ENCODE measurements at places on chromosomes 1 and 21.

DNA sequence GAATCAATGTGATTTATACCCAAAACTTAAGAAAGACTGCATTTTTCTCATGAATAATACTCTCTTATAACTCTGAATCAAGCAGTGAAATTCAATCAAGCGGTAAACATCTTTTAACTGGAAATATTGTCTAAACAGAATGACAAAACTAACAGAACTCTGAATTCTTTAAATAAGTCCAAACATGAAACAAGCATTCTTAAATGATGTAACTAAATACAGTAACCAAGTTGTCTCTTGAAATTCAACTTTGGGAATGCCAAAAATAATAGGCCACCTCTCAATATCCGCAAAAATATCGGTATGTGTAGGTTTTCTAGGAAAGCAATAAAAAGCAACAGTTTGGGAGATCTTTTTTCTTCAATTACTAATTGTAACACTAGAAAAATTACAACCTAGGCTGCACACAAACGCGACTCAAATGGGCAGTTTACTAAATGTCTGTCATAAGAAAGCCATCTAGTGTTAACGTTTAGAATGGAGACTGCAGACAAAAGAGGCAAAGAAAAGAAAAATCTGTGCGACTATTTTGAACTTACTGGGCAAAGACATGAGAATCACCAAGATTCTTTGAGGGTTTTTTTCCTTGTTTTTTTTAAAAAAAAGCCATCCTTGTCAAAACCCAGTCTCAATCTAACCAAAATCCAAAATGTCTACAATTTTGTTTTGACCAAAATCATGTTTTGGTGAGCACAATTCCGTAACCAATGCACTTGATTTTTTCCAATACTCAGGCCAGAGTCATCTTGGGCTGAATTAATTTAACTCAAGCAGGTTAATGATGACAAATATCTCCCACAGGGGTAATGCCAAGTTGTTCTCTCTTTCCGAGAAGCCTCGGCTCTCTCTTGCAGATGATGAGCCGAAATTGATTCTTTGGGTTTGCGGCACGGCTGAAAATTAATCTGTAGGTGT is 1.3 kb downstream of the SIPA1L2 start:
- peak; percentile 10 for DNase-seq

DNA sequence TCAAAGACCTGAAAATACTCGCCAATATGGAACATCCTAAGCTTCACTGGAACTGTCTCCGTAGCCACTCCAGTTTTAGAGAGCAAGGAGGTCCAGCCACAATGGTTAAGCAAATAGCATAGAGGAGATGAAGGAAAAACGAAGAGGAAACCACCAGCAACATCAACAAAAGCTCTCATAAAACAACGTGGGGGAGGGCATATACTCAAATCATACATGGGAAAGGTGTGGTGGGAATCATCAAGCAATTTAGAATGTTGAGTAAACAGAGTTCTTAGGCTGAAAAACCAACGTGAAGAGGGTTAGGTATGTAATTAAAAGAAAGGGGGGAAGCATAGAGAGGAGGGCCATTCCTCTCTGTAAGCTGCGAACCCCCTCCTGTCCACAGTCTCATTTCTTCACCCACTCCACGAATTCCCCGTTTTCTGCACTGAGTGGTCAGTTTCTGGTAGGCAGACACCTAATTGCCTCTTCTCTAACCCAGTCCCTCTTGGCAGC is 1.0 kb downstream of the TMEM59 start:
- peak; percentile 2 for DNase-seq

- DNase-seq, result no peak
These were observed 62.2 kb downstream of the PSMG1 start for GRCh38 chr21:39120876-39121599.

DNA sequence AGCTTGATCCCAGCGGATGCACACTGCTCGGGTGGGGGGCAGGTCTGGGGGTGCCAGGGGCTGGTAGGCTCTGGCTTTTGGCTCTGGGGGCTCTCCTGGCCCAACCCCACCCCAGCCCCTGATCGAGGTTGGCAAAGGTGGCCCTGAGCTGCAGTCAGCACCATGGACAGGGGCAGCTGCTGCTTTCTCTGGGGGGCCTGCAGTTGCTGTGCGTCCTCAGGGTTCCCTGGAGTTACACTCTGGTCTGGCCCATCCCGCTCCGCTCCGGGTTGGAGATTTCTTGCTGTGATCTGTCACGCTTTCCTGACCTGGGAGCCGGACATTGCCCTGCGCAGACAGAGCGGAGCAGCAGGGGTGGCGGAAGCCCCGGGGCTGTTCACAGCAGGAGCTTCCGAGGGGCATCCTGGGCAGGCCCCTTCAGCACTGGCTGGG is 8.0 kb upstream of the PLCH2 start:
- DNase-seq, result no peak

DNA sequence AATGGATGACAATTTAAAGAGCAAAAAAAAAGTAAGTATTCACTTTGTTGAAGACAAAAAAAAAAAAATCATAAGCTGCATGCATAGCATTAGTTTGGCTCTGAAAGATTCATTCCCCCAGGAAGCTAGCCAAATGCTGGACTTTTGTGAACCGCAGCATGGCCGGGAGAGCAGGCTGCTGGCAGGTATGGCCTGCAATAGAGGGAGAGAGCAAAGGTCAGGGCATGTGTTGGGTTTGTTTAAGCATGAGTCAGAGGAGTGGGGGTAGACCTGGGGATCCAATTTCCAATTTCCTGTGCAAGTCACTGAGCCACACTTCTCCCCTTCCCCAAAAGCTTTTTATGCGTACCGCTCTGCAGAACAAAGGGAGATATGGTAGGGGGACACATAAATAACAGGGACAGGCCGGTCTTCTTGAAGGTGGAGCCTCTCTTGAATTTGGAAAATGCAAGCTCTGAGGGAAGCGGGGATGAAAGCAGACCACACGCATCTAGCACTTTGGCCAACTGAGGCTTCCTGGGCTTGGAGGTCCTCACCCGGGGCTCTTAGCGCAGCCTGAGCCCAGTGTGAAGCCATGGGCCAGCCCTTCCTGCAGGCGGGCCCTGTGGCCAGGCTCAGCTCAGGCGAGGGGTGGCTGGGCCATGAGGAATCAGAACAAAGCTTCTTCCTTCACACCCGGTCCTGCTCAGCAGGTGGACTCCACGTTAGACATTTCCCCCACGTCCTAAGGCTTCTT is 171.1 kb downstream of the TOMM20 start:
- DNase-seq, result no peak

DNA sequence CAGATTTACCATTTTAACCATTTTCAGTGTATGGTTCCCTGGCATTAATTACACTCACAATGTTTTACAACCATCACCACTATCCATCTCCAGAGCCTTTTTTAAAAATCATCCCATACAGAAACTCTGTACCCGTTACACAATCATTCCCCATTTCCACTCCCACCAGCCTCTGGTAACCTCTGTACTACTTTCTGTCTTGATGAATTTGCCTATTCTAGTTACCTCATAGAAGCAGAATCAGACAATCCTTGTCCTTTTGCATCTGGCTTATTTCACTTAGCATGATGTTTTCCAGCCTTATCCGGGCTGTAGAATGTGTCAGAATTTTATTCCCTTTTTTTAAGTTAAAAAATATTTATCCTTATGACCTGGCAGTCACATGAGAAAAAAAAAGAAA is 33.0 kb downstream of the PGM1 start:
- DNase-seq, result no peak

DNA sequence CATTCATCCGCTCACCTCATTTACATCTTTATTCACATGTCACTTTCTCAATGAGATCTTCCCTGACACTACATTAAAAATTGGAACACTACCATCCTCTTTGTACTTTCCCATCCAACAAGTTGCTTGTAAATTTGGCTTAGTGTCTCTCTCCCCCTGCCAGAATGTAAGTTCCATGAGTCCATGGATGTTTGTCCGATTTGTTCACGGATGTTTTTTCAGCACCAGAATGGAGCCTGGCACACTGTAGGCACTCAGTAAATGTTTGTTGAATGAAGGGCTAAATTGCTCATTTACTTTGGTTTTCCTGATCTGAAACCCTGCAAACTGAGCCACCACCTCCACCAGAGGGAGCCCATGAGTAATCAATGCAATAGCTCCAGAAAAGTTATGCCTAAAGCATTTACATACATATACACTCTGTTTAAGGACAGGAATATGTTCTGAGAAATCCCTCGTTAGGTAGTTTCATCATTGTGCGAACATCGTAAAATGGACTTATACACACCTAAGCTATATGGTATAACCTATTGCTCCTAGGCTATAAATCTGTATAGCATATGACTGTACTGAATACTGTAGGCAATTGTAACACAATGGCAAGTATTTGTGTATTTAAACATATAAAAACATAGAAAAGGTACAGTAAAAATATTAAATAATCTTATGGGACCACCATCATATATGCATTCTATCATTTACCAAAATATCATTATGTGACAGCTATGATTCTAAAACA is 2.8 kb upstream of the EYA3 start:
- peak; percentile 84 for DNase-seq

DNA sequence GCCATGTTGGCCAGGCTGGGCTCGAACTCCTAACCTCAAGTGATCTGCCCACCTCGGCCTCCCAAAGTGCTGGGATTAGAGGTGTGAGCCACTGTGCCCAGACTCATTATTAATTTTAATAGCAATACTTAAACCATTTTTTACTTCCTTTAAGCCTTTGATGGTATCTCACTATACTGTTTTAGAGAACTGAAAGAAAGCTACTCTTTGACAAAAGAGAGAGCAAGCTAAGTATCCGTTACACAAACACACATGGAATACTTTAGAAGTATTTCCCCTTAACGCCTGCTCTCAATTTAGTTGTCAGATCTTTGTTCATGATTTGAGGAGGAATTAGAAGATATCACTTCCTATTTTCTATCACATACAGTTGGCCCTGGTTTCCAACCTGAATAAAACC is 189.4 kb downstream of the COP1 start:
- no peak for DNase-seq

DNA sequence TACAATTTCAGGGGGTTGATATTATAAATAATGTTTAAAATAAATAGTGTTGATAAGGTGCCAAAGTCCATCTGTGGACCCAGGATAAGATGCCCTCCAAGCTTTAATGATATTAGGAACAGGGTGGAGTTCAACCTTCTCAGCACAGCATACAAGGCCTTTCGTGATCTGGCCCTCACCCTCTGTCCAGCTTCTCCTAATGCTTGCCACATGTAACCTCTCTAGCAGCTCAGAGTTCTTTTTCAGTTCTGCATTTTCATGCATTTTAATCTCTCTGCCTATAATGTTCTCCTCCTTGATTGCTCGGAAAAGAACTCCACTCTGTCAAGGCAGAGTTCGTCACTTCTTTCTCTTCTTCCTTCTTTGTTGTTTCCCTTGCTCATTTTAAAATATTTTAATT is 21.4 kb upstream of the SMAP2 start:
- DNase-seq, result peak; percentile 24

DNA sequence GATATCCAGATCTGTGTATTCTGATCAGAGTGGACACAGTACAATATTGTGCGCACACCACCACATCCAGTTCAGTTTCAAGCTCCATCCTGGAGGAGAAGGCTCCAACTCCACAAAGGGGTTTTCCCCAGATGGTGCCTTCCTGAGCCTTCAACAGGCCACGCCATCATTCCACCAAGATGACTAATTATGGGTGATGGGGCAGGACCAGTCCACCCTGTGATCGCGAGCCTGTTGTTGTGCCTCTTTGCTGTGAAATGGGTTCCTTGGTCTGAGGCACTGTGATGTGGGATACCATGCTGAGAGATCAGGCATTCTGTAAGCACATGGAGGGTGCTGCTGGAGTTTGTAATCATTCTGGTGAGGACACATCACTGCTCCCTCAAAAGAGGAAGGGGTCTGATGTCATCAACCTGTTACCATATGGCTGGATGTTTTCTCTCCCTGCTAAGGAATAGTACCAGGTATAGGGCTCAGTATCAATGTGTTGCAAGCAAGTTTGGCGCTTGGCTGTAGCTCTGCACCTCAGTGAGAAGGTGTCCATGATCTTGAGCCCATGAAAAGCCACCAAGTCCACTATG is 6.7 kb upstream of the SH2D2A start:
- DNase-seq, result no peak

DNA sequence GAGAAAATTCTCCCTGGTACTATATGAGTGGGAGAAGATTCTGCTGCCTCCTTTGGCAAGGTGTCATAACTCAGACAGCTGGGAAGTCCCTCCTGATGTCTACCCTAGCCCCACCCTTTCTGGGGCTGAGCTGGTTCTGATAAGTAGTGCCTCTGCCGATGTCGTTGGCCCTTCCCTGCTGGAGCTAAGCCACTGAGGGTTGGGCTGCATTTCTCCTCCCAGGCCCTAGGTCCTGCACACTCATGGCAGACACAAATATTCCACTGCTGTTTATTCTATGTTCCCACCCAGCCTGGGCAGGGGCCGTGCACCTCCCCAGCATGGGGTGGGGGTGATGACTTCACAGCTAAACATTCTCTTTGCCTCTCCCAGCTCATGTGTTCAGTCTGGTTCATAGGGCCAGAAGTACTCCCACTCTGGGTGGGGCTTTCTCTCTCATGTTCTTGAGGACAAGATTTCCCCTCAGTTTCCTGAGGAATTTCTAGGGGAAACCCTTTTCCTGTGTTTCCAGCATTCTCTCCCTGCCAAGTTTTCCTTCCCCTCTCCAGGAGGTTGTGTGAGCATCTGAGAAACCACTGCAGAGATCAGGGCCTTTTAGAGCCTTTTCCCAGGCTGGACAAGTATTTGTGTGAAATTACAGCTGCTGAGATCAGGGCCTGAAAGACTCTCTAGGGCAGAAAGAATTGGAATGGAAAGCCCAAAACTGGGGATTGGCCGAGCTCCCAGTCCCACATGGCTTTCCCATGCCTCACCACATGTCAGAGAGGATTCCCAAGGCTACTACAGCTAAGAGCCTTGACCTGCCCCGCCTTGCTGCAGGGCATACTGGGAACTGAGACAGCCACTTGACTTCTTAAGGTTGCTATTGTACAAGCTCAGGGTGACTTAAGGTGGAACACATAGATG is 66.2 kb downstream of the ATP2B4 start:
- no peak for DNase-seq

DNA sequence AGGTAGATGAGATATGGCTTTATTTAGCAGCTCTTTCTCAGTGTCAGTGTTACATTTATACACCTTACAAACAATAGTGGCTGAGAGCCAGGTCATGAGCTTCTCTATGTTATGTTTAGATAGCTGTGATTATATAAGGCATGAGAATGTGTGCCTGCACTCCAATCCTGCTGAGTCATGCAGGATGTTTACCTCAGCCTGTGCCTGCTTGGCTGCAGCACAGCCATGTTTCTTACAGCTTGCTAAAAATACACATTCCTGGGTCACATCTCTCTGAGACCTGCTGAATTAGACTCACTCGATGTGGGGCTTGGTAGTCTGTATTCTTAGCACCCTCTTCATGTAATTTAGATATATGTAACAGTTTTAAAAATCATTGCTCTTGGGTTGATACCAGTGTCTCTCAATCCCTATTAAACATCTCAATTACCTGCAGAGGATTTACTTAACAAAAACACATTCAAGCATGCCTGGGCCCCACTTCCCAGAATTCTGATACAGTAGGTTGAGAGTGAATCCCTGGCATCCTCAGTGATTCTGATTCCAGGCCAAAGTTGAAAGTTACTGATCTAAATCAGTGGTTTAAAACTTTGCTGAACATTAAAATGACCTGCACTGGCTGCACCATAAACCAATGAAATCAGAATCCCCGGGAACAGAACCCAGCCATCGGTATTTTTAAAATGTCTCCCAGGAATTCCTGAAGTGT is 107.5 kb downstream of the GDAP2 start:
- DNase-seq, result no peak

GRCh38 chr1:155978325-155978972 is at the start of gene ARHGEF2:
Gene ARHGEF2, minus strand, starts transcription at chr1:155978547. Its CDS starts 120 bp downstream, at chr1:155978427.
- DNase-seq, result peak; percentile 92
